Diencephalon (tissue), 1 donor: ENCODE measurements at places on chromosomes 5 and 9. TPM values are rescaled to one million over a fixed set of nuclear protein-coding genes. Genes with fewer than 3 reads are reported as not detected.

Gene FBXL7
- total RNA-seq, result 2.8 TPM

Gene WNT8A
- total RNA-seq, result 0.23 TPM

Gene CDK5RAP2
- 33.9 TPM for total RNA-seq

Gene HSPA4
- 139 TPM for total RNA-seq

Gene CCDC152
- total RNA-seq, result 14.1 TPM

Gene EGFL7
- total RNA-seq, result 20.3 TPM
